T follicular helper cell (primary cell): ENCODE measurements at places on chromosomes 6 and 20.

- DNase-seq = no peak
These were observed 112.4 kb downstream of the NRN1 start for GRCh38 chr6:5894357-5894756.

DNA sequence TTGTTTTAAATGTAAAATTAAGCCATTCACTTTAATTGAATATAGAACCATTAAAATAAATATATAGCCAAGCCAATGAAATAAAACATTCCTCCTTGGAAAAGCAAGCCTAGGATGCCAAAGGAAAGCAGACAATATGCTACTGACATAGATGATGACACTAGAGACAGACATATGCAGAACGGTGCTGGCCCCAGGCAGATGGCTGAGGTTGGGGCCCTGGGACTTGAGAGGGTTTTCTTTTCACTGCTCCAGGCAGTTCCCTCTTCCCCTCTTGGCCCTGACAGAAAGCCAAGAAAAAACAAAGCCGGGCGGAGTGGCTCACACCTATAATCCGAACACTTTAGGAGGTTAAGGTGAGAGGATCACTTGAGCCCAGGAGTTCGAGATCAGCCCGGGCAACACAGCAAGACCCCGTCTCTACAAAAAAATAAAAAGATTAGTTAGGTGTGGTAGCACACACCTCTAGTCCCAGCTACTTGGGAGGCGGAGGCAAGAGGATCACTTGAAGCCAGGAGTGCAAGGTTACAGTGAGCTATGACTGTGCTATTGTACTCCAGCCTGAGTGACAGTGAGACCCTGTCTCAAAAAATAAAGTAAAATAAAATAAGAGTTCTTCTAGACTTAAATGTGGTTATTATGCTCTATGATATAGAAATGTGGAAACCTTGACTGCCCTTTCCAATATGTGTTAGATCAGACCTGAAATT lies 31.2 kb downstream of the FASTKD5 start:
- DNase-seq = no peak

DNA sequence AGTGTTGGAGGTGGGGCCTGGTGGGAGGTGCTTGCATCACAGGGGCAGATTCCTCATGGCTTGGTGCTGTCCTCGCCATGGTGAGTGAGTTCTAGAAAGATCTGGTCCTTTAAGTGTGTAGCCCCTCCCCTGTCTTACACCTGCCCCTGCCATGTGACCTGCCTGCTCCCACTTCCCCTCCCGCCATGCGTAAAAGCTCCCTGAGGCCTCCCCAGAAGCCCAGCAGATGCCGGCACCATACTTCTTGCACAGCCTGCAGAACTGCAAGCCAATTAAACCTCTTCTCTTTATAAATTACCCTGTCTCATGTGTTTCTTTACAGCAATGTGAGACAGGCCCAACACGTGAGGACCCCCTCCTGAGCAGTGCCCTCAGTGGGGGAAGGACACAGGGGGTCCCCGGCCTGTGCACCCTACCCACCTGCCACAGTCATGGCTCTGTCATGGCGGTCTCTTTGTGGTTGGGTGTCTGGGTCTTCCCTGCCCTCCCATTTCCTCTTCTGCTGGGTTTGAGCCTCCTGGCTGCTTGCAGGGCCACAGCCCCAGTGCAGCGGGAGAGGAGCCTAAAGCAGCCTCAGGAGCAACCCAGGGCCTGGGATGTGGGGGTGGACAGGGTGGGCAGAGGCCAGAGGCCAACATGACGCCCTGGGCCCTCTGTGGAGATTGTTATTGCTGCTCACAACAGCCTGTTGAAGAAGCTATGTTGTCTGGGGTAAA lies 87.2 kb upstream of the QKI start:
- no peak for DNase-seq

- DNase-seq = no peak
These were observed 43.7 kb upstream of the GABRR1 start for GRCh38 chr6:89260832-89261231.

DNA sequence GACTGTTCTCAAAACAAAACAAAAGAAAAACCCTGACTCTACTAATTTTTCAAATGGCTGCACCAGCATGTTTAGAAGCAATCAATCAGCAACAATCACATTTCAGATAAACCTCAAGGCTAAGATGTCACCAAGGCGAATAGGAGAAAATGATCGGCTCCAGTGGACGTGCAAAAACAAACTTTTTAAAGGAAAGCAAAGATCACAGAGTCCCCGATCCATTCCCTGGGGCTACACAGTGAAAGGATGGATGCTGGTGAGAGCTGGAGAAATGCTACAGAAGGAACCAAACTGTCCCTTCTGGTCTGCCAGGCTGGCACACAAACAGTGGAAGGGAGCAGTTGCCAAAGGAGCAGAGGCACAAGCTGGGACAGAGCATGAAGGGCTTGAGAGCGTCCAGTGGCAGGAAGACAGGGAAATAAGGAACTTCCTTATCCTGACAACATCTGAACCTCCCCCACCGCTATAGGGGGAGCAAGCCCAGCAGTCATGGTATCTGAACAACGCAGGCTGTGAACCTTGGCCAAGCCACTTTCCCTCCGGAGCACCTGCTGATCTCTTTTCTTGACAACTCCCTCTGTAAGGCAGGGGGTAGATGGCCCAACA lies 73.7 kb upstream of the HIVEP1 start:
- DNase-seq = no peak

- no peak for DNase-seq
These were observed 73.2 kb downstream of the ATRN start for GRCh38 chr20:3543901-3544507.

DNA sequence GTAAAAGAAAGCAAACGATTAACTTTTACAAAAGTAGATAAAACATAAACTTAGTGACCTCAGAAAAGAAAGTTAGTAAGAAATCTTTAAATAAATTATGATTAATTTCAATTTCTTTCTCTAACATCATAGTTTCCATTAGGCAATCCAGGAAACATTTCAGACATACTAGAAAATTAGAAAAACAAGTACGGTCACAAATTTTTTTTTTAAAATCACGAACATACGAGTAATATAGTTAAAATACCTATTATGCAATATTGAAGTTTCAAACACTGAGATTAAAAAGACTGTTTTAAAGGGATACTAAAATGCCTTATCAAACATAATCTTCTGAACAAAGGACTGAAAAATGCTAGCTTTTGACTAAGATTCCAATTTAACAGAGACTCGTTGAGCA lies 26.2 kb downstream of the NOL7 start:
- no peak for DNase-seq

GRCh38 chr20:45253261-45253660 lies 1.1 kb downstream of the SLPI start:
- no peak for DNase-seq

GRCh38 chr6:2718334-2719092 lies 32.2 kb downstream of the MYLK4 start:
- no peak for DNase-seq

- no peak for DNase-seq
These were observed 371.2 kb downstream of the PREX1 start for GRCh38 chr20:48456366-48457192.

- DNase-seq = no peak
These were observed 509.3 kb upstream of the MAN1A1 start for GRCh38 chr6:119858901-119859300.

DNA sequence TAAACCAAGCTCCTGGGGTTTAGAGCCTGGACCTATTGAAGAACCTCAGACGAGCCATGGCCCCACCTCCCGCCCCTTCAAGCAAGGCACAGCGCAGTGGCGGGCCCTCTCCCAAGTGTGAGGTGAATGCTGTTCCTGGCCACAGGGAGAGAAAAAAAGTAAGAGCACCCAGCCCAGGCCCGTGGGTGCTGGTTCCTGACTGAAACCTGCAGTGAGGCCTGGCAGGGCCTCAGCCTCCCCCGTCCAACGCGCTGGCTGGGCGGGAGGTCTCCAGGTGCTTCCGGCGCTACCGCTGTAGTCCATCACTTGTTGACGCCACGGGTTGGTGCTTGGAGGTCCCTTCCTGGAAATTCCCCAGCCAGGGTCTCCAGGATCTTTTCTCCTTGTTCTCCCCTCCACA lies 5.5 kb upstream of the FAM83C start:
- DNase-seq = no peak

DNA sequence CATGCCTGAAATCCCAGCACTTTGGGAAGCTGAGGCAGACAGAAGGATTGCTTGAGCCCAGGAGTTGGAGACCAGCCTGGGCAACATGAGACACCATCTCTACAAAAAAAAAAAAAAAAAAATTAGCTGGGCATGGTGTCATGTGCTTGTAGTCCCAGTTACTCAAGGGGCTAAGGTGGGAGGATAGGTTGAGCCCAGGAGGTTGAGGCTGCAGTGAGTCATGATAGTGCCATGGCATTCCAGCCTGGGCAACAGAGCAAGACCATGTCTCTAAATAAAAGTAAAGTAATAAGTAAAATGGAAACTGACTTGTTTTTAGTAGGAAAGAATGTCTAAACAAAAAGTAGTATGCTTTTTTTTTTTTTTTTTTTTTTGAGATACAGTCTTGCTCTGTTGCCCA lies 240.7 kb downstream of the ARID1B start:
- no peak for DNase-seq

DNA sequence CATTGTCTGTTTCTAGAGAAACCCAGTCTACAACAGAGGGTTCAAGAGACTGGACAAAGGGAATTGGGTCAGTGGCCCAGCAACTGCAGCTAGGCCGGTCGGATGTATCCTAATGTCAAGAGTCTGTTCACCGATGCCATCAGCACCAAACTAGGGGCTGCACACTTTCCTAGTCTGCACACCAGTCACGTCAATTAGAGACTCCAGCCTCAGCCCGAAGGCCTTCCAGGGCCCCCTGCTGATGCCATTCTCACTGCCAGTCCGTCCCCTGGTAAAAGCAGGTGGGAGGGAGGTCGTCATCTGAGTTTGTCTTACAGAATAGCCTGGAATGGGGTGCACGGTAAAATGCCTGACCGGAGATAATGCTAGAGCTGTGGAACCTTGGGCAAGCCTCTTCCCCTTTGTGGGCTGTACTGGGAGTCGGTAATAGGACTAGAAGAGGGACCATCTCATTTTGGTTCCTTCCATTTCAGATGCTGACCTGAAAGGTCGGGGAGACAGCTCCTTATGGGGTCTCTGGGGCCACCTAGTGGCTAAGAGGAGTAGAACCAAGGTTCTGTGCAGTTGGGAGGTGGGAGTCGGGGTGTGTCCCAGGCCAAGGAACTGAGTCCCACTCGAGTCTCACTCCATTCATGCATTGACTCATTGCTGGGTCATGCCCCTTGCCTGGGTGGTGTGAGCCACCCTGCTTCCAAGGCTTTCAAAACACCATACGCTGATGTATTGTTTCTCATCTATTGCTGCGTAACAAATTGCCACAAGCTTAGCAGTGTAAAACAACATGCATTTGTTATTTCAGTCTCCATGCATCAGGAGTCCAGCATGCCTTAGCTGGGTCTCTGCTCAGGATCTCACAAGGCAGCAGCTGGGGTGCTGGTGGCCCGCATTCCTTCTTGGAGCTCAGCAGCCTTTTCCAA lies 5.1 kb downstream of the SOX12 start:
- DNase-seq = peak; percentile 41
